Stimulated activated CD4-positive, alpha-beta T cell treated with anti-CD3 and anti-CD28 coated beads, Interleukin-15, amount 100 ng/mL, for 1 hour (primary cell): ENCODE measurements at places on chromosomes 7 and 10.

DNA sequence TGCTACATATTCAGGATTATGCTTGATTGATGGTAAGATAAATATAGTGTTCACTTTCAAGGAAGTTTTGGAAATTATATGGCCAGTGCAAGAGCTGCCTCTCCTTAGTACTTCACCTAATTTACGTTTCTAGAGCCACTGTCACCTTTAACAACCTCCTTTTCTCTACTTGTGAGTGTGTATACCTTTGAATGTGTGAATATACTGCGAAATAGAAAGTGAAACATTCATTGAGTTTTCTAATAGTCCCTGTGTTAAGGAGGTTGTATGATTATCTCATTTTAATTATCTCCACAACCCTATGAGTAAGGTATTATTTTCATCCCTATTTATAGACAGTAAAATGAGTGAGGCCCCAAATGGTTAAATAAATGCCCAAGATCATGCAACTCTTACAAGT is 1050.5 kb downstream of the XPNPEP1 start:
- no peak for DNase-seq

DNA sequence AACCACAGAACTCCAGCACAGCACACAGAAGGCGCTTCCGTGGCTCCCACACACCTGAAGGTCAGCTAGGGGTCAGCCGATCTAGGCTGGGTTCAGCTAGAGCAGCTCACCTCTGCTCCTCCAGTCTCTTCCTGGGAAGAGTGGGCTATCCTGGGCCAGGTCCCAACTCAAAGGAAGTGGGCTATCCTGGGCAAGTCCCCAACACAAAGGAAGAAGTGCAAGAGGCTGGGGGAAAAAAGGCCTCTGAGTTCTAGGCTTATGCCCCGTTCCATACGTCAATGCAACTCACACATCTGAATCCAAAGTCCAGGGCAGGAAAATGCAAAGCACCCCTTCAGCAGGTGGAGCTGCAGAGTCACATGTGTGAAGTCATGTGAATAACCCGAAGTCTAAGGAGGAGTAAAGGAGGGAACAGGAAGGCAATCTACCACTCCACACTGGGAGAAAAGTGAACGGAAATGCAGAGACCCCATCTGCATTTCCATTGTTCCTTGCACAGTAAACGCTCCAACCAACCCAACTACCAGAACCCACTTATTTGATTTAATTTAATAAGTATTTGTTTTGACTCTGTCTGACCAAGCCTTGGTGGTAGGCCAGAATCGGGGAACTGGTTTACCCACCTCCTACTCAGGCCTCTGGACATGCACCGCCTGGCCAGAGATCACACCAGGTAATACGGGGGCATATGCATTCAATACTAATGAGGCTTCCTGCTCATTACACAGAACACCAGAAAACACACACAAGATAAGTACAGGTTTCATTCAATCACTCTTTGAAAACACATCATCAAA is 95.5 kb upstream of the RNF32 start:
- DNase-seq: no peak

DNA sequence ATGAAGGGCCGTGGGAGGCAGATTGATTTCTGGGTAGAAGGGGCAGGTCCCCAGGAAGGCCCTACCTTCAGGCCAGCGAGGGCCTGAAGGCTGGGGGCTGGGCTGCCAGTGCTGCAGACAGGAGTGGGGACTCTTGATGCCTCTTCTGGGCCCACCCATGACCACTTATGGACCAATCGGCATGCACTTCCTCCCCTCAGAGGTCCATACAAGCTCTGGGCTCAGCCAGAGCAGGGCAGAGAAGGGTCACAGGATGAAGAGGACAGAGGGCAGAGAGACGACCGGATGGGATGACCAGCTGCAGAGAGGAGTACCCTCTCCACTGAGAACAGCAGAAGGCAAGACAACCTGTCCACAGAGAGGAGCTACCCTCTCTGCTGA is 120.1 kb downstream of the DYNC2I1 start:
- no peak for DNase-seq

DNA sequence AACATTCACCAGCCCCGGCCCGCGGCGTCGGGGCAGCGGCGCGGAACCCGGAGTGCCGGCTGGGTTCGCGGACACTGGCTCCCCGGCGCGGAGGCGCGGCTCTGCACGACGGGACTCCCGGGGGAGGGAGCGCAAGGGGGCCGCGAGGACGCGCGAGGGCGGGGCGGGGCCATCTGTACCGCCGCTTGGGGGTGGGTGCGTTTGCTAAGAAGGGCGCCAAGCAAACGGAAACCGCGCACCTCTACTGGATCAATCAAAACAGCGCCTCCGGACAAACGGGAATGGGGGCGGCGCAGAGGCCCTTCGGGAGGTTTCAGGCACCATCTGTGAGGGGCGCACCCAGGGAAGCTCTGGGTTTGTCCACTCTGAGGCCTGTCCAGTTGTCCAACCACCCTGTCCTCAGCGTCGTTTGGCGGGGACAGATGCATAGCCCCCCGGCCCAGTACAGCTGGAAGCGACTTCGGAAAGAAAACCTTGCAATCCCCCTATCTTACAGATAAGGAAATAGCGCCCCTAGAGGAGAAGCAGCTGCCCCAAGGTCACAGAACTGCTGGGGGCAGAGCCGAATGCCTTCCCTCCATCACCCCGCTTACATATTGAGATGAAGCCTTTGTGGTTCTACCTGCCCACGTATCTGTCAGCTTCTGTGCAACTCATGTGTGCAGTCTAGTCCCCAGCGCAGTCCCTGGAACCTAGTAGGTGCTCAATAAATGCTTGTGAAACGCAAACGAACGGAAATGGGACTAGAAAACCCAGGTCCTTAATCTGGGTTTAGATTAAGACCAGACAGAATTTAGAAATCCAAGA is 10.7 kb upstream of the SLIT1 start:
- peak; percentile 36 for DNase-seq

GRCh38 chr10:124283215-124283948 is 135.3 kb downstream of the OAT start:
- DNase-seq: no peak

GRCh38 chr10:110446954-110447608 is 50.6 kb upstream of the DUSP5 start:
- DNase-seq: no peak
